Suppressor macrophage treated with lipopolysaccharide for 4 hours (primary cell): ENCODE measurements at places on chromosomes 1 and 21.

GRCh38 chr1:17710889-17711576 is 44.1 kb upstream of the ACTL8 start:
- DNase-seq: no peak

DNA sequence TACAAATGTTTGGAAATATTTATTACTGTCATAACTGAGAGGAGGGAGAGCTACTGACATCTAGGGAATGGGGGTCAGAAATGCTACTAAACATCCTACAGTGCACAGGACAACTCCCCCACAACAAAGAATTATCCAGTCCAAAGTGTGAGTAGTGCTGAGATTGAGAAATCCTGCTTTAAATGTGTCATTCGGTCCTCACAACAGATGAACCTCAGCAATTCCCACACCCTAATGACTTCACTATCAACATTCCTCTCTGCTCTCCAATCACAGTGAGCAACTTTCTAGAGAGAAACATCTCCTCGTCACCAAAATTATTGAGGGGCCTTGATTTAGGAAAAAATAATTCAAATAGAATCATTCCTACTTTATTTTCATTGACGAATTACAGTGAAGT is 18.0 kb downstream of the OMA1 start:
- DNase-seq: peak; percentile 59

GRCh38 chr1:21381354-21381753 is 58.6 kb upstream of the NBPF3 start:
- no peak for DNase-seq

GRCh38 chr1:58652651-58653184 is 47.1 kb downstream of the MYSM1 start:
- peak; percentile 79 for DNase-seq

DNA sequence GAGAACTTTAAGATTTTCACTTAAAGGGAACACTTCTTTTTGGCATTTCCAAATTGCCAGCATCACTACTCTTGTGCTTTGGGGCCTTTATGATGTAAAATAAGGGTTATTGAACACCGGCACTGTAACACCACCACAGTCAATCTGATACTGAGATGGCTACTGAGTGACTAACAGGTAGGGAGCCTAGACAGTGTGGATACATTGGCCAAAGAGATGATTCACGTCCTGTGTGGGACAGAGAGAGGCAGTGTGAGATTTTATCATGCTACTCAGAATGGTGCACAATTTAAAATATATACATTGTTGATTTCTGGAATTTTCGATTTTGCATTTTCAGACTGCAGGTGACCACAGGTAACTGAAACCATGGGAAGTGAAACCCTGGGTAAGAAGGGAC is 261.6 kb downstream of the SPATA17 start:
- DNase-seq: no peak

GRCh38 chr1:10945991-10946509 is 66.4 kb upstream of the TARDBP start:
- no peak for DNase-seq

- DNase-seq: no peak
Measured at GRCh38 chr1:243735457-243735856, 114.6 kb downstream of the AKT3 start.

GRCh38 chr1:82978461-82979324 is 1020.2 kb downstream of the TTLL7 start:
- DNase-seq: no peak

DNA sequence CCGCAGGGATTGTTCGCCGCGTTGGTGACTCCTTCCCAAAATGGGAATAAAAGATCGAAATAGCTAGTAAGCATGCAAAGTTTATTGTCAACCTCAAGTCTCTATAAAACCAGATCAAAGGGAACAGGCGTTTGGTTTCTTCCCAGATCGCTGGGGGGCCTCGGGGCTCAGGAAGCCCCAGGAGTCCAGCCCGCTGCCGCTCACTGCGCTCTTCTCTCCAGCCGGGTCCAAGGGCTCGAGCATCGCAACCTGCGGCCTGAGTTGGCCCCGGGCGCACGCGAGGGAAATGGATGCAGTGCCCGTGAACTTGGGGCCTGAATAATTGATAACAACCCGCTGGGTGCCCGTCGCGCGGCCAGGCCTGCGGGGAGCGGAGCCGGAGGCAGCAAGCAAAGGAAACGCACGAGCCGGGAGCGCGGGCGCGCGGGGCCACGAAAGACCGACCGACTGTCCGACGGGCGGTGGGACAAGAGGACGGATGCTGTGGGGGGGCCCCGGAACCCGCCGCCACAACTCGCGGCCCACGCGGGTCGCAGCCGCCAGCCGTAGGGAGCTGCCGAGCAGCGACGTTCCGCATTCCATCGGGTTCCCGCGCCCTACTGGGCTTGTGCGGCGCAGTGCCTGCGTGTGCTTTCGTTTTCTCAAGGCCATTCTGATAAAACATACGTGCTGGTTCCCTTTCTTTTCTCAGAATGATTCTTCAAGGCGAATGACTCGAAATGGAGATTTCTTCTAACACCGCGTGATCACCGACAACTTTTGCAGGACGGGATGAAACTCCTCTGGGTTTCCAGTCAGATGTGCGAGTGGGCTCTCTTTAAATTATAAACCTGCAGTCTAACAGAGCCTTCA is 14.0 kb upstream of the ALX3 start:
- peak; percentile 88 for DNase-seq

GRCh38 chr1:117644696-117645311 is 39.0 kb downstream of the TENT5C start:
- DNase-seq: no peak

DNA sequence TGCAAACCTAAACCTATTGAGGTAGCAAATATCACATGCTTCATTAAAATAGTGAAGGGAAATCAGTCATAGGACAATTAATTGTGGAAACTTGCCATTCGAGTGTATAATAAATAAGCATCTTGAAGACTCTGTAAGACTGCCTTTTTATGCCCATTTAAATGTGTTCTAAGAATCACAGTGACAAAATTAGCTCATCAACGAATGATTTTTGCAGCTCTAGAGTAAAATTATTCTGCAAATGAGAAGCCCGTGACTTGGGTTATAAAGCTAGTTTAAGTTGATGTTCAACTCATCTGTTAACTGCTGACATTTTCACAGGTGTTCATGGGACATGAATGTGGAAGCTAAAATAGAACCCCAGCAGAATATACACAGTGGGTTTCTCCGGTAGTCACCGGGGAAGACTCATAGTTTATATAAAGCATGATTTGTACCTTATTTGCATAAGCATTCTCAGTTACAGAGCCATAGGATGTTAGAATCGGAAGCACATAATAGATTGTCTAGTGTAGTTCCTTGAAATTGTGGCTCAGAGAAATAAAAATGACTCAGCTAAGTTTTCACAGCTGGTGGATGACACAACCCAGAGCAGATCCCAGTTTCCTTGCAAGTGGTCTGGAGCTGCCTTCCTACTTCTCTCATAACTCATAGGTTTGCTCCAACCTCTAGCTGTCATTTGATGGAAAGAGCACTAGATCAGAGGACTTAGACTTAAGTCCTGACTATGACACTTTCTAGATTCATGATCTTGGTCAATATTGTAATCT is 107.3 kb downstream of the UCHL5 start:
- peak; percentile 82 for DNase-seq
